ENCODE measurements at places on chromosomes 3 and 15. TPM values are rescaled to one million over a fixed set of nuclear protein-coding genes. Genes with fewer than 3 reads are reported as not detected.
A peak's percentile ranks its signal among the peaks of the same experiment; 100 is the strongest.

CP gene
- 0.52 TPM for total RNA-seq

TUSC7 gene
- total RNA-seq, result not detected

CADM2 gene
- not detected for total RNA-seq

KBTBD13 gene
- total RNA-seq, result not detected

C15orf62 gene
- total RNA-seq, result 0.10 TPM

TRAIP gene
- total RNA-seq, result 25.5 TPM

MAP1A gene
- 1.9 TPM for total RNA-seq

IL17RE gene
- 14.3 TPM for total RNA-seq

PATL2 gene
- 1.2 TPM for total RNA-seq

MEGF11 gene
- total RNA-seq, result 2.3 TPM

A4GNT gene
- not detected for total RNA-seq

GOLGA6D gene
- total RNA-seq, result 0.12 TPM

STRC gene
- total RNA-seq, result 0.91 TPM

DNAH12 gene
- not detected for total RNA-seq

ATP13A4 gene
- total RNA-seq, result 0.15 TPM

FOXP1 gene
- total RNA-seq, result 11.4 TPM

UBA7 gene
- total RNA-seq, result 2.6 TPM

GOLGA8T gene
- total RNA-seq, result not detected

- DNase-seq, result no peak
These were observed 133.2 kb downstream of the NUP210 start for GRCh38 chr3:13286873-13287272.

- no peak for DNase-seq
These were observed 36.8 kb upstream of the SCAANT1 start for GRCh38 chr3:63949005-63949404.

DNA sequence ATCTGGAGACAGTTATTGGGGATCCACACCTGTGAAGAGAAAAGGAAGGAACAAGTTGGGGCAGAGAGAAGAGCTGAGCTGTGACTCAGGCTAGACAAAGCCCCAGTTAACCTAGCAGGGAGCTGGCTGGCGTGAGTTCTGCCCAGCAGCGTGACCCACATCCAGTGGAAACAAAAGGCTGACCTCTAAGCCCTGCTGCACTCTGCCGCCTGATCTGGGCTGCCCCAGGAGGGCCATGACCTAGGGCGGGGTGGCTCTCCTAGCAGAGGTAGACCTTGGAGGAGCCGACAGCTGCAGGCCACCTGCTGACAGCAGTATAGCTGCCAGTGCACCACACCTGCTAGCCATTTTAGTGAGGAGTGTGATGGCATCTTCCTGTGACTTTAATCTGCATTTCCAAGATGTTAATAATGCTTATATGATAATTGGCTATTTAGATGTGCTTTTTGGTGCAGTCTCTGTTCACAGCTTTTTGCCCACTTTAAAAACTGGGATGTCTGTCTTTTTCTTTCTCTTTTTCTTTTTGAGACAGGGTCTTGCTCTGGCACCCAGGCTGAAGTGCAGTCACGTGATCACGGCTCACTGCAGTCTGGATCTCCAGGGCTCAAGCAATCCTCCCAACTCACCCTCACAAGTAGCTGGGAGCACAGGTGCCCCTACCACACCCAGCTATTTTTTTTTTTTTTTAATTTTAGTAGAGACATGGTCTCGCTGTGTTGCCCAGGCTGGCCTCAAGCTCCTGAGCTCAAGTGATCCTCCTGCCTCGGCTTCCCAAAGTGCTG lies 78.1 kb downstream of the LSM3 start:
- DNase-seq, result no peak

DNA sequence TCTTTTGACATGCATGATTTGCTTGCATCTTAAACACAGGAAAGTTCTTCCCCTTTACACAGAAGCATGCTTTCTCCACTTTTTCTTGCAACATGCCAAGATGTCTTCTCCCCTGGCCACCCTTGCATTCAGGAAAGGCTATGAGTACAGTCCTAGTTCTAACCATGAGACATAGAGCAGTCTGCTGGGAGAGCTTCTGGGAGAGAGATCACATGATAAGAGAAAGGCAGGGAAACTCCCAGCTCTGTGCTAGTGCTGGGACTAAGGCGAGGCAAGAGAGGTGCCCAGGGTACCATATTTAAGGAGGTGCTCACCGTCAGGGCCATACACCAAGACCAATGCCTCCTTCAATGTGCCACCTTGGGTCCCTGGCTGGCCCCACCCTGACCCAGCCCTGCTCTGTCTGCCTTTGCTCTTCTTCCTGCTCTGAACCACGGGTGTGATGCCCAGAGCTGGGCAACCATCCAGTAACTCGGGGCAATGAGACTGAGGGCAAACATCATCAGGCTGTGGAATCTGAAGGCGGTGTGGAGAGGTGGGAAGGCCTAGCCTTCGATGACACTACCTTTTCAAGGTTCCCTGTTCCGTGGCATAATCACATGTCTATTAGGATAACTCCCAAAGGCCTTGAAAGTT lies 77.4 kb upstream of the PRR20G start:
- no peak for DNase-seq

- DNase-seq, result no peak
These were observed 580.6 kb upstream of the ADAMTS9 start for GRCh38 chr3:65268426-65268825.

- no peak for DNase-seq
These were observed 112.6 kb downstream of the DNAJB8 start for GRCh38 chr3:128353991-128354687.

- no peak for DNase-seq
These were observed 227.2 kb upstream of the TBL1XR1 start for GRCh38 chr3:177424521-177424920.

GRCh38 chr15:27097506-27097905 lies 126.5 kb downstream of the GABRG3 start:
- DNase-seq, result no peak

GRCh38 chr3:12421132-12421531 lies 63.1 kb upstream of the TSEN2 start:
- no peak for DNase-seq

- DNase-seq, result no peak
These were observed 47.7 kb downstream of the SUMF1 start for GRCh38 chr3:4419386-4419785.

- no peak for DNase-seq
These were observed 10.0 kb upstream of the SLC22A13 start for GRCh38 chr3:38255627-38256026.

DNA sequence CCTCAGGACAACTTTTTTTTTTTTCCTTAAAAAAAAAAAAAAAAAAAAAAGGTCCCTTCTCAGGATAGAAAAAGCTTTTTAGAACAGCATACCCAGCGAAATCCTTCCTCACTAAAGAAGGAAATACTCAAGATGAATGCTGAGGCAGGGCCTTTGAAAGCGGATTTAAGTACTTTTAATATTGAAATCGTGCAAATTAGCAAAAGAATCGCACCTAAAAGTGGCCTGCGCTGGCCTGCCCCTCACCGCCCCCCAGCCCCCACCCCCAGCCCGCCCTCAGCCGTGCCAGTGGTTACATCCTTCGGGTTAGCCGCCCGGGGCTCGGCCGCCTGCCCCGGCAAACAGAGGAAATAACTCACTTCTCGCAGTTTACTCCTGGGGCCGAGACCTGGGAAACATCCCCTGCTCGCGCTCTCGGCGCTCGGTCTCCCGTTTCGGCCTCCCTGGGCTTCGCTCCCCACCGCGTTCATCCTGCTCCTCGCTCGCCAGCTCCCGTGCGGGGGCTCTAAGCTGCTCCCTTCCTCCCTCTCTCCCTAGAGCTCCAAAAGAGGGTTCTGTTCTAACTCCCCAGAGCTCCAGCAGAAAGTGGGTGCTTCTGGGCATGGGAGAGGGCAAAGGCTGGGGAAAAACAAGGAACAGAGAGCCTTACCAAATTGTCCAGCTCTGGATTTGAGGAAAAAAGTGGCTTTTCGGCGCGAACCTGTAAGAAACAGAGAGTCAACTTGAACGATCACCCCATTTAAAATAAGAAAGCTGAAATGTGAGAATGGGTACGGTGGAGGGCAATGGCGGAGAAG lies 5.2 kb downstream of the MEIS2 start:
- DNase-seq, result no peak

- DNase-seq, result no peak
These were observed 56.8 kb downstream of the ITGA11 start for GRCh38 chr15:68375191-68375631.

DNA sequence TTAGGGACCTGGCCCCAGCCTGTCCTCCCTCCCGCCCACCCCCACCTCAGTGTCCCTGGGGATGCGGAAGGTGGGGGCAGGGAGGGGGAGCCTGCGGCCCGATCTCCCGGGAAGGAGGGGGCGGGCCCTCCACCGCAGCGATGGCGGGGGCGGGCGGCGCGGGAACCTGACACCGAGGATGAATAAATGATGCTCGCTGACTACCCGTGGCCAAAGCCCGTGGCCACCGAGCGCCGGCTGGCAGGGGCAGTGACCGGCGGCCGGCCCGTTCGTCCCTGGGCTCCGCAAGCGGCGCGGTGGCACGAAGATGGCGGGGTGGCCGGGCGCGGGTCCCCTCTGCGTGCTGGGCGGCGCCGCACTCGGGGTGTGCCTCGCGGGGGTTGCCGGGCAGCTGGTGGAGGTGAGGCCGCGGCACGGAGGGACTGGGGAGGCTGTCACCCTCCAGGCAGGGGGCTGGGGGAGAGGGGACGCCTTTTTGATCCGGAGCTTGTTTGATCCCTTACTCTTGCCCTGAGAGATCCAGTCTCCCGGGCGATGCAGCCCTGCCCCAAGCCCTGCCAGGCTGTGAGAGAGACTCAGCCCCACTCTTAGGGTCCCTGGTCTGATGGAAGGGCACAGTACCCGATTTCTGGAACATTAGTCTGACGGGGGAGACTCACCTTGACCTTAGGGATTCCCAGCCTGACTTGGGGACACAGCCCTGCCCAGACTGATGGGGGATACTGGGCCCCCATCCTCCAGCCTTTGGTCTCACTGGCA lies at the start of gene TMIE:
TMIE (plus strand) TSS at position 212 of the 759 bp plus-strand sequence; CDS start at position 308, 96 bp downstream.
- DNase-seq, result no peak

- no peak for DNase-seq
These were observed 79.6 kb downstream of the PGPEP1L start for GRCh38 chr15:98927996-98928395.

DNA sequence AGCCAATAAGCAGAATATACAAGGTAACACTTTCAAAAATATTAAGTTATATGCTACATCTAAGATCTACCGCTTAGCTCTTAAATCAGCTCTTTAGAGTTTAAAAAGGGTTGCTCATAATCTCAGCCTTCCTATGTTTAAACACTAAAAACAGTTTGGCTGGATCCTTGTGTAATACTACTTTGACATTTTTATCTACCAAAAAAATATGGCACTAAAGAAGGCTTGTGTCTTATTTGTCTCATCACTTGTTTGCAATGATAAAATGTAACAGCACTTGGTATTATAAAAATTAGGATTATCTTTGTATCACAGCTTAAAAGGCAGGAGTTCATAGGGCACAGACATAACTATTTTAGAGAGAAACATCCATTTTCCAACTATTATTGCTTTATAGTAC lies 9.8 kb downstream of the ANKRD28 start:
- DNase-seq, result no peak

- DNase-seq, result no peak
These were observed 12.0 kb downstream of the TRAT1 start for GRCh38 chr3:108834551-108834950.

GRCh38 chr15:40927873-40928806 lies 1.0 kb upstream of the DLL4 start:
- DNase-seq, result no peak

DNA sequence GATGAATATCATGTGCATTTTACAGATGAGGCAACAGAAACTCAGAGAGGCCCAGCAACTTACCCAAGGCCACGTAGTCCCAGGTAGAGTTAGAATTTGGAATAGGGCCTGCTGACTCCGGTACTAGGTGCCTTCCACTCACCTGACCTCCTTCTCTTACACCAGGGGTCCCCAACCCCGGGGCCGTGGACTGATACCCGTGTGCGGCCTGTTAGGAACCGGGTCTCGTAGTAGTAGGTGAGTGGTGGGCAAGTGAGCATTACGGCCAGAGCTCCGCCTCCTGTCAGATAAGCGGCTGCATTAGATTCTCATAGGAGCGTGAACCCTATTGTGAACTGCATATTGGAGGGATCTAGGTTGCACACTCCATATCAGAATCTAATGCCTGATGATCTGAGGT lies 64.8 kb downstream of the SMAD3 start:
- no peak for DNase-seq

DNA sequence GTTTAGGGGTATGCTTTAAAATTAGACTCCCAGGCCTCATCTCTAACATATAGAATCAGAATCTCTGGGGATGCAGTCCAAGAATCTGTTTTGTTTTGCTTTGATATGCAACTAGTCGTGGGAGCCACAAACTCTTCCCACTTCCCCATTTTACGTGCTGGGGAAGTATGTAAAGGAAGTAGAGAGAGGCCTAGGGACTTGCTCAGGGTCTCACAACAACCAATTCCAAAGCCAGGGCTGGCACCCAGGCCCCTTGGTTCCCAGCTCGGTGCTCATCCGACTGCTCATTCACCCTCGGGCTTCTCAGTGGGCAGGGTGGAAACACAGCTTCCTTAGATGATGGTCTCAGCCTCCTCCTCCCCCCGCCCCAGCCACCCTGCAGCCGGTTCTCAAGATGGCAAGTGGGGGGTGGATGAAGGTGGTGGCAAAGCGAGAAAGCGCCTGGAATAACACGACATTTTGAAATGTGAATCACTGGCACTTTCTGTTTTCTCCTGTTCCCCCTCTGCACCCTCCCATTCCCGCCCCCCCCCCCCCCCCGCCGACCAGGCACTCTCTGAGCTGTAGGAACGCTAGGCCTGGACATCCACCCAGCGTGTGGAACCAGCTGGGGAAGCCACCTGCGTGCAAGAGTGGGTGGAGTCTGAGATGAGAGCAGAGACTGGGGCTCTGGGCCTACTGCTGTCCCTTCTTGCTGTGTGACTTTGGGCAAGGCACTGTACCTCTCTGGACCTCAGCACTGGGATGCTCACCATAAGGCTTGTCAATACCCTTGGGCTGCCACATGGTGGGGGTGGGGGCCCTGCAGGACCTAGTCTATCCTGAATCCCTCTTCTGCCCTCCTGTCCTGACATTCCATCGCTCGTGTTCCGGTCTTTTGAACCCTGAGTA lies 214.5 kb downstream of the RPLP1 start:
- no peak for DNase-seq

- DNase-seq, result no peak
These were observed 344.9 kb downstream of the LRRC3B start for GRCh38 chr3:26967501-26967900.

DNA sequence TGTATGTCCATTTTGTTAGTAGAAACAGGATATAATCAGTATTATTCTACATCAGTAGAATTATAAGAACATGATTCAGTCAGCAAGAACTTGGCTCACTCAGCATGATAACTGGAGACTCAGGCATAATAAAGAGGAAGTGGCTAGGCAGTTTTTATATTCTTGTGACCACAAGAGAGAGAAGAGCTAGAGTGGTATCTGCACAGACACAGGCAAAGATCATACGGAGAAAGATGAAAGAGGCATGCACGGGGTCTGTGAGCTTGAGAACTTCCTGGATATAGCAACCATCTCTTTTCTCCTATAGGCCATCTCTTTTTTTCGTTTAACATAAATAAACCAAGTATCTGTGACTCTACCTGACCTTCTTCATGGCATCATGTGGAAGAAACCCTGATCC lies 46.8 kb downstream of the MYO5A start:
- peak; percentile 13 for DNase-seq

GRCh38 chr3:44060164-44060563 lies 181.5 kb upstream of the TOPAZ1 start:
- DNase-seq, result no peak

- DNase-seq, result no peak
These were observed 10.5 kb downstream of the ABI3BP start for GRCh38 chr3:100982710-100983109.

GRCh38 chr3:42605546-42606173 lies 5.2 kb downstream of the NKTR start:
- DNase-seq, result no peak

GRCh38 chr3:158849757-158850156 lies 47.9 kb downstream of the MFSD1 start:
- no peak for DNase-seq

Data from HCT116 (cell line).